ENCODE measurements at places on chromosomes 16 and 17. TPM values are rescaled to one million over a fixed set of nuclear protein-coding genes. Genes with fewer than 3 reads are reported as not detected.

DNA sequence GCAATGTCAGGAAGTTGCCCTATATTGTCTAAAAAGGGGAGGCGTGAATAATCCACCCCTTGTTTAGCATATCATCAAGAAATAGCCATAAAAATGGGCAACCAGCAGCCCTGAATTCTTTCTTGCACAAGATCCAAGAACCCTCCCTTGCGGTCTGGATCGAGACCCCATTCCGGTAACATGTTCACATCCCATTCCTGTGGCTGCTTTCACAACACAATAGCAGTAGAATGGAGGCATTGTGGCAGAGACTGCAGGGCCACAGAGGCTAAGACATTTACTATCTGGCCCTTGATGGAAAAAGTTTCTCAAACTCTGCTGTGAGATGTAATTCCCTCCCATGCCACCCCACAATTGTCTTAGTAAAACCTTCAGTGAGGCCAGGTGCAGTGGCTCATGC, 73.2 kb downstream of the RMI2 start:
- no peak for DNase-seq

- no peak for DNase-seq
Observed at GRCh38 chr16:1426734-1427471, 4.0 kb upstream of the PERCC1 start.

GRCh38 chr16:72649254-72649944, 398.5 kb downstream of the ZFHX3 start:
- no peak for DNase-seq

DNA sequence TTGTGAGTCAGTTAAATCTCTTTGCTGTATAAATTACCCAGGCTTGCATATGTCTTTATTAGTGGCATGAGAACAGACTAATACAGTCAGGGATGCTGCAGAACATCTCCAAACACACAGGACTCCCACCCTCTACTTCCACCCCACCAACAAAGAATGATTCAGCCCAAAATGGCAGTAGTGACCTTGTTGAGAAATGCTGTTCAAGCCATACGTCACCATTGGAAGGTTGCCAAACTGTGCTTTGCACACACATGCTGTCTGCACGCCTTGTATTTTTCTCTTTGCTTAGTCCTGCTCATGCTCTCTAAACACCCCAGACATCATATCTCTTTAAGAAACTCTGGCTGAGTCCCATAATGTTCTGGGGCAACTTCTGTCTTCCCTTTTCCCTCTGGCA, 589.6 kb downstream of the WWOX start:
- DNase-seq = no peak

GRCh38 chr16:50616386-50616785, 64.7 kb downstream of the SNX20 start:
- DNase-seq = no peak

- no peak for DNase-seq
Observed at GRCh38 chr16:61385392-61386071, 650.7 kb downstream of the CDH8 start.

GRCh38 chr17:9244066-9245052, 223.0 kb downstream of the NTN1 start:
- DNase-seq = peak; percentile 54

DNA sequence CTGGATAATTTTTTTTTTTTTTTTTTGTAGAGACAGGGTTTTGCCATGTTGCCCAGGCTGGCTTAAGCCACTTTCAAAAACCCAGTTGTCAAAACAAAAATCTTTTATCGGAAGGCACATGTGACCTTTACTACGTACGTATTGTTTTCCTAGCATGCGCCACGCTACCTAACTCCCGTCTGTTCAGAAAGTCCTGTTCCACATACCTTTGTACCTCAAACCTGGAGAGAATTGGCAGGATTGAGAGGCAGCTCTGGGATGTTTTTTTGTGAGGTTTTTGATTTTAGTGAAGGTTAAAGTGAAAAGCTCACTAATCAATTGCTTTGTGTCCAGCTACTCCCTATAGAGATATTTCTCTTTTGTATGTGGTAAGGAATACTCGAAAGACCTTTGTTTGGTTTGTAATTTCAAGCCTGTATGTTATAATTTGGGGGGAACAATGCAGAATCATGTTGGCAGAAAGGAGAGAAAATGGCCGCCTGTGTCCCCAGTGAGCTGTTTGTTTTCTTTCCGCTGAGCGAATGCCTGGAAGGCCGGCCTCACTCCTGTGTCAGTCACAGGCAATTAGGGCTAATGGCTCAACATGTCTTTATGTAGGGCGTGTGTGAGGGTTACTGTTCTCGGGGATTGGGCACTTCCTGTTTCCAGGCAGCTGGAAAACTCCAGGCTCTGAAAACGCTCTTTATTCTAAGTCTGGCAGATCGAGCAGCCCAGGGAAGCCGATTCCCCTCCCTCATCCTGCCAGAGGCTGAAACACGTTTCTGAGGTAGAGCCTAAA, 60.8 kb upstream of the CLEC18A start:
- peak; percentile 64 for DNase-seq

CBLN1 gene
- total RNA-seq = 0.39 TPM

DNA sequence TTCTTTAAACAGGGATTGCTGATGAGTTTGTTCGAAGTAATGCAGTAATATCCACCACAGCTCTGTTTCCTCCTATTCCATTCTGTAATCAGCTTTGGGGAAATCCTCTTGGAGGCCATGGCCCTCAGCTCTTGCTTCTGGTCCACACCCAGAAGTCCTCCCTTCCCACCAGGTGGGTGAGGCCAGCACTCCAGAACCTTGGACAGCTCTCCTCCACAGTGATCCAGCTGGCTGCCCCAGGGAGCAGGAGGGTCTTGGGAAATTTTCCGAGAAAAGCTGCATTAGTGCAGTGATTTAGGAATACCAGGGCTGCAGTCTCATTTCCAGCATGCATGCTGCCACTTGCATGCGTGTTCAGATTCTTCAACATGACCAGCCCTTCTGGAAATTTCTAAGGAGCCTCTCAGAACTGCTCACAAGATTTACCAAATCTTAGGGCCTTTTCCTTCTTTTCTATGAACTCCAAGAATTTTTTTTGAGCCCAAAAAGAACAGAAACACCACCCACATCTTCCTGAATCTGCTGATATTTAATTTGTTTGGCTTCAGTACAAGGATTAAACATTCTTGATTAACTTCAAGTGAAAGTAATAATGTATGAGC, 4.2 kb downstream of the SMPD3 start:
- peak; percentile 69 for DNase-seq

GRCh38 chr16:4159726-4160125, 43.5 kb upstream of the ADCY9 start:
- DNase-seq = no peak

GRCh38 chr16:56793492-56793891, 63.6 kb downstream of the NUP93 start:
- no peak for DNase-seq

TP53TG3B gene
- total RNA-seq = not detected

ACTG1 gene
- 3,767 TPM for total RNA-seq

- no peak for DNase-seq
Observed at GRCh38 chr16:50814541-50814940, 72.7 kb downstream of the CYLD start.

GRCh38 chr17:18859256-18859655, 1.3 kb downstream of the PRPSAP2 start:
- DNase-seq = peak; percentile 18

DNA sequence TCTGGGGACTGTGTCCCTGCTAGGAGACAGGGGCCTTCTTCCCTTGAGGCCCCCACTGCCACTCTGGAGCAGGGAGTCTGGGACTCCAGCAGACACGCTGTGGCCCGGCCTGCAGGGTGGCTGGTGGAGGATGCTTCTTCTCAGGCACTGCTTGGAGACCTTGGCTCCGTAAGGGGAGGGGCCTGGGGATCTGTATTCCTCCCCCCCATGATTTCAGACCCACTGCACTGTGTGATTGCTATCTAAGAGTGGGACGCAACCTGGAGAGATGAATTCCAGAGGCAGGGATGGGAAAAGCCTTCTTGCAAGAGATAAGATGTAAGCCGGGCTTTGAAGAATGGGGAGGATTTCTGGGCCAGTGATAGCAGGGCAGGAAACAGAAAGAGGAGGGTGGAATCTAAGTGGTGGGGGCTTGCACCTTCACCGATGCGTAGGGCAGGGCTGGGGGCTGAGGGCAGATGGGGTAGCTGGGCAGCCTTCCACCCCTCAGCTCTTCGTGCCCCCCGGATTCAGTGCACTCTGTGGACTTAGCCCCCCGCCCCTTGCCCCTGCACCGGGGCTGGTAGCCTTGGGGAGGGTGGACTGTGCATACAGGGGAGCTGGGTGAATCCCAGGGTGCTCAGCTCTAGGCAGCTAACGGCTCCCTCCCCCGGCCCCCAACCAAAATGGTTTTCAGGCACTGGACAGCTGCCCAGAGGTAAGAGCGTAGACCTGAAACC, 5.2 kb upstream of the GSE1 start:
- DNase-seq = no peak

DNA sequence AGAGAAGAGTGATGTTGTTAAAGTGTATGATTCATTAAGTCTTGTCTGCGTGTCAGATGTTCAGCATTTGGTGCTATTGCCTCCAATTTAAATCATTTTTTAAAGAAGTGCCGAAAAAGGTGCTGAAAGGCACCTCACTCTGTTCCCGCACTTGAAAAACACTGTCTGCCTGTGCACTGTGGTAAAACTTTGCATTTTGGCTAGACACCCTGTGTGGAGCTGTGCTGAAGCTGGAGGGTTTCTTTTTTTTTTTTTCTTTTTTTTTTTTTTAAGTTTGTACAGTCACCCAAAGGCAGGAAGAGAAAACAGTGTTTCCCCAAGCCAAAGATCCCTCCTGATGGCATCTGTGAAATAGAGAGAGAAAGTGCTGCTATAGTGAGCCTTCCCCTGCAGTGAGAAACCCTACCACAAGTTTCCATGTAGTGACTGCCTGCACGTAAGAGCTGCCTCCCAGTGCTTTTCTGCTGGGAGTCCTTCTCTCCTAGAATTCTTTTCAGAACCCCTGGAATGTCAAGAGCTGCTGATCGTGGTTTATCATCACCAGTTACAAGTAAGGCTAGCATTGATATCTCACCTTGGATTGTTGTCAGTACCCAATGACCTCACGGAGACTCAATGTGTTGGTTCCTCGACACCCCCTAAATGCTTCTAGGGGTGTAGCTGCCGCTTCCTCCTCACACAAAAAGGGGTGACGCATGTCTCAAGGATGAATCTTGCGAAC, 116.0 kb upstream of the SOX9 start:
- DNase-seq = no peak

GRCh38 chr16:59440502-59440901, 706.4 kb upstream of the GOT2 start:
- no peak for DNase-seq

DNA sequence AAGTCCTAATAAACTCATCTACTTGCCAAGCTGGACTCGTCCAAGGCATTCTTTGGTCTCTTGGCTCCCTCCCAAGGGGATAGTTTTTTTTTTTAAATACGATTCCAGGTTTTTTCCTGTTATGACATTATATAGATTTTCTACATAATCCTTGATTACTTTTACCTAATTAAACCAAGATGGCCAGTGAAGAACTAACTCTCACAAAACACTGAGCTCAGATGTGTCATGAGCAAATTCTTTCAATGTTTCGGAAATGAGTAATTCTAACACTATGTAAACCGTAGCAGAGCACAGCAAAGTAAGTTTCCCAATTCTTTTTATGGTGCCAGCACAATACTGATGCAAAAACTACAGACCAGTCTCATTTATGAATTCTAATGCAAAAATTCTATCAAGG, 1.8 kb downstream of the ZNF23 start:
- DNase-seq = no peak

BAHCC1 gene
- total RNA-seq = 12.2 TPM

GRCh38 chr16:1488619-1489018, at the start of gene PTX4:
Gene PTX4, minus strand, starts transcription at chr16:1488944. Its CDS starts 35 bp downstream, at chr16:1488909.
- no peak for DNase-seq

DNA sequence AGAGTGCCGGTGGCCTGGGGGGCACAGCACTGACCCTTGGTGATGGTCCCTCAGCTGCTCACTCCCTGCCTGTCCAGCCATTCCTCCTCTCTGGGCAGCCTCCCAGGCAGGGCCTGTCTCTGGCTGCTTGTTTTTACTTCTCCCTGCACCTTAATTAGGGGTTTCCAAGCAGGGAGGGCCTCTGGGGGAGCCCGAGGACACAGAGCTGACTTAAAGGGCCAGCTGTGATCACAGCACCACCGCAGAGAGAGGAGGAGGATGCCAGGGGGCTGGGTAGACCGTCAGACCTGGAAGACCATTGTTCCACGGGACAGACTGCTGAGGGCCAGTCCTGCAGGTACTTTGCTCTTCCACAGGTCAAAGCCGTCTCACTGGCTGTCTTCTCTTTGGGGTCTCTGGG, 1.2 kb upstream of the DPH1 start:
- DNase-seq = no peak

DLX4 gene
- total RNA-seq = not detected

- no peak for DNase-seq
Observed at GRCh38 chr17:6532441-6532885, 23.9 kb downstream of the PITPNM3 start.

RHOT2 gene
- 118 TPM for total RNA-seq

DNA sequence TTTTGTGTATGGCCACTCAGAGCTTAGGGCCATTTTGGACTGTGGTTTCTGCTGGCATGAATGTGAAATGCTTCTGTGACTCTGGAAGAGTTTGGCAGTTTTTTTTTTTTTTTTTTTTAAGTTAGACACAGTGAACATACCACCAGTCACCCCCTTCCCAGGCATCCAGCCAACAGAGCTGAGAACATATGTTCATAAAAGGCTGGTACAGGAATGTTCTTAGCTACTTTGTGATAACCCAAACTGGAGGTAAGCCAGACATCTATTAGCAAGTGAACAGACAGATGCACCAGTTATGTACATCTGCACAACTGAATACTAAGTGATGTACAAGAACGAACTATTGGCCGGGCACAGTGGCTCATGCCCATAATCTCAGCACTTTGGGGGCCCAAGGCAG, 92.7 kb downstream of the ABCC1 start:
- DNase-seq = no peak

DNA sequence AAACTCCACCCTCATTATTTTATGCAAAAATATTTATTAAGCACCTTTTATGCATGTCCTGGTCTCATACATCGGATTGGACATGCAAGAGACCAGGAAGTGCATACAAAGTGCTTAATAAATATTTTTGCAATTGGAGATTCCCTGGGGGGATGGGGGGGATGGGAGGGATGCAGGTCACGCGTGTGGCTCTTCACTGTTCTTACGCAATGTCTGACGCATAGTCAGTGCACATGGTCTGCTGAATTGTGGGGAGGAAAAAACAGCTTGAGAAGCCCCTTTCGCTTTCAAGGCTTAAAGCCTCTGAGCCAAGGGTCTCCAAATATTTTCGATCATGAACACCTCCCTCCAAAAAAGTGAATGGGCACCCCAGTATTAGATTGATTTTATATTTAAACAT, 96.7 kb upstream of the XYLT1 start:
- no peak for DNase-seq

DNA sequence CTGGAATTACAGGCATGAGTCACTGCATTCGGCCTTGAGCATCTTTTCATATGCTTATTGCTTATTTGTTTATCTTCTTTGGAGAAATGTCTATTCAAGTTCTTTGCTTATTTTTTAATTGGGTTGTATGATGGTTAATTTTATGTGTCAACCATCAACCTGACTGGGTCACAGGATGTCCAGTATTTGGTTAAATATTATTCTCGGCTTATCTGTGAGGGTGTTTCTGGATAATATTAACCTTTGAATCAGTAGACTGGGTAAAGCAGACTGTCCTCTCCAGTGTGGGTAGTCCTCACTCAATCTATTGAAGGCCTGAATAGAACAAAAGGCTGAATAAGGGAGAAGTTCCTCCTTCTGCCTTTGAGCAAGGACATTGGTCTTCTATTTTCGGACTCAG, 142.0 kb downstream of the SSH2 start:
- no peak for DNase-seq
